ENCODE measurements at places on chromosomes 2 and 18. TPM values are rescaled to one million over a fixed set of nuclear protein-coding genes. Genes with fewer than 3 reads are reported as not detected.
A peak's percentile ranks its signal among the peaks of the same experiment; 100 is the strongest.

IL1B gene
- total RNA-seq, result not detected

SERPINB12 gene
- not detected for total RNA-seq

GRCh38 chr2:186503827-186504606 lies 18.0 kb downstream of the ZC3H15 start:
- no peak overlapping the region for H3K27ac ChIP-seq
- peaks cover 6% of the 10 kb centered on the region for H3K4me1 ChIP-seq
- DNase-seq, result no peak
- no peaks in the 10 kb centered on the region for H3K27me3 ChIP-seq
- no peaks in the 10 kb centered on the region for H3K36me3 ChIP-seq

- no peaks in the 10 kb centered on the region for H3K36me3 ChIP-seq
- H3K4me3 ChIP-seq, result no peak overlapping the region
- H3K27me3 ChIP-seq, result no peaks in the 10 kb centered on the region
- no peak overlapping the region for H3K27ac ChIP-seq
- no peak for DNase-seq
These were observed 101.1 kb upstream of the LHCGR start for GRCh38 chr2:48856657-48857056.

DNA sequence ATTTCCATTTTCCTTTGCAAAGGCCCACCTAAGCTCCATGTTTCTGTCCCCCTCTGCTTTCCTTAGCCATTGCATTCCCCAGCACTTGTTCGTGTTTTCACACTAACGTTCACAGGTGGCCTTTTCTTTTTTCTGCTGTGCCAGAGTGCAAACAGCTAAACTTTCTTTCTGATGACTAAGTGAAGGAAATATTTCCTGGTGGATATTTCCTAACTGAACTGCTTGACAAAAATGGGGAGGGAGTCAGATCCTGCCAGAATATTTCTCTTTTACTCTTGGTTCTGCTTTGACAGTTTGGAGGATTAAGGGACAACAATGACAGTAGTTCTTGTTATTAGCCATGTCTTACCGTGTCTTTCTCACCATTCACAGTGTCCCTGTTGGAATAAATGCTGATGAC lies 344.0 kb downstream of the ARHGAP15 start:
- H3K4me3 ChIP-seq, result no peak overlapping the region
- no peaks in the 10 kb centered on the region for H3K36me3 ChIP-seq
- no peaks in the 10 kb centered on the region for H3K27me3 ChIP-seq
- no peak for DNase-seq
- no peak overlapping the region for H3K27ac ChIP-seq
- H3K4me1 ChIP-seq, result no peaks in the 10 kb centered on the region

- no peak for DNase-seq
- H3K4me3 ChIP-seq, result no peak overlapping the region
- no peak overlapping the region for H3K27ac ChIP-seq
- H3K27me3 ChIP-seq, result no peaks in the 10 kb centered on the region
- peaks cover 6% of the 10 kb centered on the region for H3K4me1 ChIP-seq
- H3K36me3 ChIP-seq, result no peaks in the 10 kb centered on the region
These were observed 10.8 kb upstream of the MAPRE2 start for GRCh38 chr18:35030277-35030989.

DNA sequence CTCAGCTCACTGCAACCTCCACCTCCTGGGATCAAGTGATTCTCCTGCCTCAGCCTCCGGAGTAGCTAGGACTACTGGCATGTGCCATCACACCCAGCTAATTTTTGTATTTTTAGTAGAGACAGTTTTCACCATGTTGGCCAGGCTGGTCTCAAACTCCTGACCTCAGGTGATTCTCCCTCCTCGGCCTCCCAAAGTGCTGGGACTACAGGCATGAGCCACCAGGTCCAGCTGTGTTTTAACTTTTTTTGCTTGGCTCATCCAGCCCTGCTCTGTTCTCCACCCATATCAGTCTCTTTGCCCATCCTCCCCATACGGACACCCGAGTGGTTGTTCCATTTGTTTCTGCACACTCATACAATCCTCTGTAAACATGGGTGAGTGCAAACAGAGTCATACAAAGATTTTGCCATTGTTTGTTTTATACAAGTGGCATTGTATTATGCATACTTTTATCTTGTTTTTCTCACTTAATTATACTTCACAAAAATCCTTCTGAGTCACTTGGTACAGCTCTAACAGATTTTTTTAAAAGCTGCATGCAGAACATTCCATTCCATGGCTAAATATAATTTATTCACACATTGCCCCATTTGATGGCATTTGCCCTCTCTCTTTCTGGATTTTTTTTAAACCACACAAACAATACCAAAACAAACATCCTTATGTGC lies 5.3 kb downstream of the APOB start:
- DNase-seq, result no peak
- no peaks in the 10 kb centered on the region for H3K27me3 ChIP-seq
- no peaks in the 10 kb centered on the region for H3K4me1 ChIP-seq
- peak overlapping the region; percentile 35 for H3K27ac ChIP-seq
- no peaks in the 10 kb centered on the region for H3K36me3 ChIP-seq
